ENCODE measurements at places on chromosomes 2 and 18. TPM values are rescaled to one million over a fixed set of nuclear protein-coding genes. Genes with fewer than 3 reads are reported as not detected.

- DNase-seq = no peak
These were observed 92.5 kb downstream of the EML4 start for GRCh38 chr2:42261518-42262195.

DNA sequence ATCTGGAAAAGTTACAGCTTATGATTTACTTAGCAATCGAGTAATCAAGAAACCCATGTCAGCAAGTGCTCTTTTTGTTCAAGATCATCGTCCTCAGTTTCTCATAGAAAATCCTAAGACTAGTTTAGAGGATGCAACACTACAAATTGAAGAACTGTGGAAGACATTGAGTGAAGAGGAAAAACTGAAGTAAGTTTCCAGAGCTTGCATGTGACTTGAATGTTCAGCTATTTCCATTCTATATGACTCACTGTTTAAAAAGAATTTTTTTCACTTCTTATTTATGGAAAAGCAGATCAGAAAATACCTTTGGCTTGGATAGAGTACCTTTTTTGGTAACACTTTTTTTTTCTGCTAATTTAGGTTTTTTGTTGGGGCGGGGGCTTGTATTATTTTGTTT, 70.7 kb downstream of the PMS1 start:
- DNase-seq = no peak

DNA sequence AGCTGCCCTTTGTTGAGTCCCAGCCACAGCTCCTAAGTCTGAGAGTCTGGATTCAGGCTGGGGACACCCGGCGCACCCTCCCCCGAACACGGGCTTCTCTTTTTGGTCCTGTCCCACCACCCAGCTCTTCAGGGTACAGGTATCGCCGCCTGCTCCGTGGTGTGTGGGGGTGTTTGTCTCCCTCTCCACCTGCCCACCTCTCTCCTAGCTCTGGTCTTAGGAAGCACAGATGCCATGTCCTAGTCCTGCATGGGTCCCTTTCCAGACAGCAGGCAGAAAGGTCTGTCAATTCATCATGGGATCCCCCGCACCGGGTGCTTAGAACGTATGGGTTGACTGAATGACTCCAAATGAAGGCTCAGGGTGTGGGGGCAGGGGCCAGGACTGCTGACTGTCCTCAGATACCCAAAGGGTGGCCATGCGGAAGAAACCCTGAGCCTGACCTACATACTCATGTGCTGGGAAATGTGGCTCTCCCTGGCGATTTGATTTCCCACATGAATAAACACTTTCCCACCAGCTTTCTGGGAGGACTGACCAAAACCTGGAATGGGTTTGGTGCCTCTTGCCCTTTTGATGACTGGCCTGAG, 156.8 kb downstream of the CELF4 start:
- no peak for DNase-seq

DNA sequence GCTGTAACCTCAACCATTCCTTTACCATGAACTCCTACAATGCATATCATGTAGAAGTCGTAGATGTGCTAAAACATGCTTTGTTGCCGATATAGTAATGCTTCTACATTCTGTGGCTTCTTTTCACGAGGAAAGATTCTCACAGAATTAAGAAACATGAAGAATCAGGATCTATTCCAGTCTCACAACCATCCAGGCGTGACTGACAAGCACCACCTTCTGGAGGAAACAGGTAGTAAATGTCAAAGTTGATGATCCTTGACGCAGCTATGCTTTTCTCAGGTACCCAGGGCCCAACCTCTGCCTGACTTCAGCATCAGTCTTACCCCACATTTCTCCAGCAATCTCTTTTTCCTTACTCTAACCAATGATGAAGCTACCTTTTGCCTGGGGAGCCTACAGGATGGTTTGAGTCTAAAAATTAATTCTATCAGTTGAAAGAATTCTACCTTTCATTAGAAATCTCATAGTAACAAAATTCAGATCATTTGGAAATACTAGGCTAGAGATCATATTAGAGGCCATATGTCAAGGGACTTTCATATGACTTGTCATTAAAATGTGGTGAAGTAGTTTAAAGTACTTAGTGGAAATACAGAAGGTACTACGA, 123.3 kb upstream of the RND3 start:
- DNase-seq = no peak

GRCh38 chr18:6793455-6793854, 63.9 kb downstream of the ARHGAP28 start:
- no peak for DNase-seq

- DNase-seq = no peak
These were observed 367.4 kb downstream of the NCKAP5 start for GRCh38 chr2:133200684-133201421.

- no peak for DNase-seq
These were observed 160.3 kb downstream of the L3MBTL4 start for GRCh38 chr18:6254456-6254855.

MC4R gene
- not detected for total RNA-seq

- DNase-seq = no peak
These were observed 97.4 kb upstream of the FHL2 start for GRCh38 chr2:105496271-105496670.

ALKAL2 gene
- 3.0 TPM for total RNA-seq

DNA sequence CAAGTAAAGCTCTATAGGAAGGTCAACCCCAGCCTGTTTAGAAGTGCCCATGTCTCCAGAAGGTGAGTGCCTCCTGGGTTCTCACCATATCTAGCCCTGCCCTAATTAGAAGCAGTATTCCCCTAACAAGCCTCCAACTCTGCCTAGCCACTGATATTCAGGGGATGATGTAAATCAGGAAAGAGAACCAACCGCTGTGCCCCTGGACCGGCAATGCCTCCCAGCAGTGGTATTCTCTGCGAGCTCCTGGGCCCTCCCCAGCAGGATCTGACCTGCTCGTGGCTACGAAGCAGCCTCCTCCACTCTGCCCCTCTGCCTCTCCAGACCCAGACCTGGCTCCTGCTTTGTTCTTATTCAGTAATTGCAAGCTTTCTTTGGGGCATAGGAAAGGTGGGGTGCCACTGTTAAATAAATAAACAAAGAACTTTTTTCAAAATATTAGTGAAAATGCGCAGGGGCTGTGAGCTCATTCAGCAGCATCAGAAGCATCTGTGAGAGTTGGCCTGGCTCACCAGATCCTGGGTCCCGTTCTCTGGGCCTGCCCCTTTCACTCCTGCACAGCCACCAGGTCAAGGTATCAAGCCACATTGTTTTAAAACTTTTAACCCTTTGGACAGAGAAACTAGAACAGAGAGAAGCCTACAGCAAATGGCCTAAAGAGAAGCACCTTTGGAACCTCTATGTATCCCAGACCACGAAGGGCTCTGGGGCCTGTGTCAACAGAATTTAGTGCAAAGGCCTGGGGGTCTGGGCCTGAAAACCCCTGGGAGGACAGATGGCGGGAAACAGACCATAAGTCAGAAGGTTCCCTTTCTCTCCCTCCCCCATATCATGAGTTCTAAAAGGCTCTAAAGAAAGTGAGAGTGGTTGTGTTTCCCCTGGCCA, 11.9 kb downstream of the MREG start:
- no peak for DNase-seq

- no peak for DNase-seq
These were observed 64.8 kb upstream of the MAL start for GRCh38 chr2:94960751-94961150.

RIT2 gene
- not detected for total RNA-seq

LTBP1 gene
- total RNA-seq = 48.9 TPM

GRCh38 chr2:100628506-100628905, 65.7 kb downstream of the PDCL3 start:
- no peak for DNase-seq

PJVK gene
- total RNA-seq = 7.2 TPM

GRCh38 chr2:165725421-165725820, 68.6 kb downstream of the GALNT3 start:
- DNase-seq = no peak

DNA sequence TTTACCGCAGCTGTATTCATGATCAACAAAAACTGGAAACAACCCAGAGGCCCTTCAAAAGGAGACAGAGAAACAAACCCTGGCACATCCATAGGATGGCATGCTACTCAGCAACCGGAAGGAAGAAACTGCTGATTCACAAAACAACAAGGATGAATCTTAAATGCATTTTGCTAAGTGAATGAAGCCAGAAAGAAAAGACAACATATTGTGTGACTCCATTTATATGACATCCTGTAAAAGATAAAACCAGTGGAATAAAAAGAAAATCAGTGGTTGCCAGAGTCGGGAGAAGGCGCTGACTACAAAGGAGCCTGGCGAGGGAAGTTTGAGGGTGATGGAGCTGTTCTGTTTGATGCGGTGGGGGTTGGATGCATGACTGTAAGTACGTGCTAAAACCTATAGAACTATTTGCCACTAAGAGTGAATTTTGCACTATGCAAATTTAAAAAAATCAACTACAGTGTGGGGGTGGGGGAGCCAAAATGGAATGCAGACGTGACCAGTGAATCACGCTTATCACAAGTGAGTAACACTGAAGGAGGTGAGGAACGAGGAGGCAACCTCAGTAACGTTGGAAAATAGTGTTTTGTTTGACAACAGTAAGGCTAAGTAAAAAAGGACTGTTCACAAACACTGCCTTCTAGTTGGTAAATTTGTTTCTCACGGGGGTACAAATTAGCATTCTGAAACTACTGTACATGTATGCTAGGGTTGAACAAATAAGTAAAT, 108.9 kb downstream of the INHBB start:
- DNase-seq = no peak

CNRIP1 gene
- total RNA-seq = 41.7 TPM

- peak; percentile 51 for DNase-seq
These were observed 13.8 kb downstream of the MLPH start for GRCh38 chr2:237500681-237501424.

DNA sequence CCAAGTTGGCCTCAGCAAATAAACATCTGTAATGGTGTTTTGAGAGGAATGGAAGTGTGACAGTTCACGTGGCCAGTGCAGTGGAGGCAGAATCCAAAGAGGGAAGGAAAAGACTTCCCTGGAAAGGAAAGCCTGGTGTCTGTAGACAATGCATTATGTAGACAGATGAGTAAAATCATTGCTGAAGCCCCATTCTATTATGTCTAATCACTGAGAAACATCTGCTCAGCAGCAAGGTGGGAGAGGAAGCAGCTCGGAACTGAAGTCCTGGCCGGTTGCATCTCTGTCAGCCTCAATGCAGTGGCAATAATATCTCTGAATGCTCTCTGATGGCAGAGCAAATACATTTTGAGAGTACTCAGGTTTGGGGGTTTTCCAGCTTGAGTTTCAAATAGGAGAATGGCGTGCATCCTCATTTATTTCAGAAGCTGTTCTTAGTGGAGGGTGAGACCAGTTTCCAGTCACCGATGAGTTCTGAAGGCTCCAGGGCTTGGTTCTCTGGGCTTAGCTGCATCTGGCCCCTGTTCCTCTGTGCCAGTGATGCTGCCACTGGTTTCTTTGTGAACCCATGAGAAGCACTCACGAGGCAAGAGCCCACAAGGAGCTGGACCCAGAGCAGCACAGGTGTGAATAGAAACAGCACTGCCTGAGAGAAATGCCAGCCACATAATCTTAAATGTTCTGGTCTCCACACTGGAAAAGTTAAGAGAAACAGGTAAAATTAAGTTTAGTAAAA, 63.3 kb downstream of the RPIA start:
- DNase-seq = no peak

GRCh38 chr2:25460261-25460905, 118.7 kb upstream of the DNMT3A start:
- DNase-seq = no peak

DNA sequence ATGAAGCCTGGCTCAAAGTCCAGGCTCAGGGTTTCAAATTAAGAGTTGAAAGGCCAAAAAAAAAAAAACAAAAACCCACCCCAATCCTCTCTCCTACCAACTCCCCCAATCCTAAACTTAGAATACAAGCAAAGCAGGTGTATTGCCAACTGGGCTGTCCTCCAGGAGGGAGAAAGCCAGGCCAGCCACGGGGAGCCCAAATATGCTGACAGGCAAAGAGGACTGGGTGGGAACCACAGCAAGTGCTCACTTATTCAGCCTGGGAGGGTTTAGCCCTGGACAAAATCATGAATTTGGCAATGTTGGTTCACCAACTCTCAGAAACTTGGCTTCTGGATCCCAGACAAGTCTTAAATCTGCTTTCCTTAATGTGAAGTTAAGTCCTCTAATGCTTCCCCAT, 36.5 kb downstream of the GKN2 start:
- no peak for DNase-seq

DNA sequence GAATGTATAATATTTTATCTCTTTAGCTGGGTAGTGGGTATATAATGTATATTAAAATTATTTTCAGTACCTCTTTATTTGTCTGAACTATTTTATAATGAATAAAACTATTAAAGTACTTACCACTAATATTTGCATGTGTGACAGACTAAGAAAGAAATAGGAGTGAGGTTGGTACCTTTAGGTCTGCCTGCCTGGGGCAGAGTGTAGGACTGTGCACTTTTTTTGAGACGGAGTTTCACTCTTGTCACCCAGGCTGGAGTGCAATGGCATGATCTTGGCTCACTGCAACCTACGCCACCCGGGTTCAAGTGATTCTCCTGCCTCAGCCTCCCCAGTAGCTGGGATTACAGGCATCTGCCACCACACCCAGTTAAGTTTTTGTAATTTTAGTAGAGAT, 18.8 kb downstream of the NCOA1 start:
- no peak for DNase-seq

TSPYL6 gene
- total RNA-seq = 0.13 TPM

GRCh38 chr2:11370377-11371091, 26.1 kb upstream of the ROCK2 start:
- DNase-seq = no peak

SPATA3 gene
- total RNA-seq = not detected

DNA sequence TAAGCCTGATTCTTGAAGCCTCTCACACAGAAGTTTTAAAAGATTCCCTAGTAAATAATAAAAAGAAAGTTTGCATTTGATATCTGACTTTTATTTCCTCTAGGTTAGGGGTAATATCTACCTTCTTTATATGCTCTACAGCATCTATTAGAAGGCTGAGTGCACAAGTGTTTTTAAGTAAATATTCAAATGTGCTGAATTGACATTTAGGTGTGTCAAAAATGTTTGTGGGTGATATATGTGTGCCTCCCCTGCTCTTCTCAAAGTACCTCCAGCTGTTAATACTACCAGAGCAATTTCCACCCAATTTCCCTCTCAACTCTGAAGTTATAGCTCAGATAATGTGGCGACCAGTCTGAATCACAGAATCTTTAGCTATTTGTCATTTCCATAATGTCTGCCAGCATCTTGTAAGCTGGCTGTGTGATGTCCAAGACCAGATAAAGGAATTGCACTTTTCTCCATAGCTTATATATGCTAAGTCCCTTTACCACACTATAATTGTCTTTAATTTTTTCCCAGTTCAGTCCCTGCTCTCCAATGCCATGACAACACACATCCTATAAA, 24.4 kb upstream of the ERMN start:
- DNase-seq = no peak

TMBIM1 gene
- total RNA-seq = 211 TPM

GRCh38 chr2:137942037-137942832, 22.0 kb upstream of the HNMT start:
- DNase-seq = no peak

CIB4 gene
- not detected for total RNA-seq
